ENCODE measurements at places on chromosomes 13 and 19.

GRCh38 chr19:10887616-10888367, 16.4 kb downstream of the CARM1 start:
- no peak for DNase-seq

- no peak for DNase-seq
Measured at GRCh38 chr19:47713046-47714021, at the start of gene EHD2. EHD2 (plus strand) TSS chr19:47713422; CDS start chr19:47716613, 3,191 bp downstream.

- DNase-seq = no peak
Measured at GRCh38 chr13:21758441-21758840, 87.6 kb downstream of the FGF9 start.

- DNase-seq = no peak
Measured at GRCh38 chr19:18469069-18469846, 31.3 kb upstream of the ISYNA1 start.

DNA sequence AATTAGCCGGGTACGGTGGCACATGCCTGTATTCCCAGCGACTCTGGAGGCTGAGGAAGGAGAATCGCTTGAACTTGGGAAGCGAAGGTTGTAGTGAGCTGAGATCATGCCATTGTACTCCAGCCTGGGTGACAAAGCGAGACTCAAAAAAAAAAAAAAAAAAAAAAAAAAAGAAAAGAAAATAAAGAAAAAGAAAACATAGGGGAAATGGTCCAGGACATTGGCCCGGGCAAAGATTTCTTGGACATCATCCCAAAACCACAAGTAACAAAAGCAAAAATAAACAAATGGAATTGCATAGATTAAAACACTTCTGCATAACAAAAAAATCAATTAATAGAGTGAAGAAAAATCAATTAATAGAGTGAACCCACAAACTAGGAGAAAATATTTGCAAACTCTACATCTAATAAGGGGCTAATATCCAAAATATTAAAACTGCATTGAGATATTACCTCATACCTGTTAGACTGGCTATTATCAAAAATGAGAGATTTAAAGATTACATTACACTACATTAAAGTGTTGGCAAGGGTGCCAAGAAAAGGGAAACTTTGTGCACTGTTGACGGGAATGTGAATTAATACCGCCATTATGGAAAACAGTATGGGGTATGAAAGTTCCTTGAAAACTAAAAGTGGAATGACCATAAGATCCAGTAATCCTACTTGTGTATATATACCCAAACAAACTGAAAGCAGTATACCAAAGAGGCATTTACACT, 18.5 kb upstream of the ABCC4 start:
- no peak for DNase-seq

GRCh38 chr13:68850160-68850559, 1257.5 kb upstream of the ATXN8OS start:
- DNase-seq = no peak

DNA sequence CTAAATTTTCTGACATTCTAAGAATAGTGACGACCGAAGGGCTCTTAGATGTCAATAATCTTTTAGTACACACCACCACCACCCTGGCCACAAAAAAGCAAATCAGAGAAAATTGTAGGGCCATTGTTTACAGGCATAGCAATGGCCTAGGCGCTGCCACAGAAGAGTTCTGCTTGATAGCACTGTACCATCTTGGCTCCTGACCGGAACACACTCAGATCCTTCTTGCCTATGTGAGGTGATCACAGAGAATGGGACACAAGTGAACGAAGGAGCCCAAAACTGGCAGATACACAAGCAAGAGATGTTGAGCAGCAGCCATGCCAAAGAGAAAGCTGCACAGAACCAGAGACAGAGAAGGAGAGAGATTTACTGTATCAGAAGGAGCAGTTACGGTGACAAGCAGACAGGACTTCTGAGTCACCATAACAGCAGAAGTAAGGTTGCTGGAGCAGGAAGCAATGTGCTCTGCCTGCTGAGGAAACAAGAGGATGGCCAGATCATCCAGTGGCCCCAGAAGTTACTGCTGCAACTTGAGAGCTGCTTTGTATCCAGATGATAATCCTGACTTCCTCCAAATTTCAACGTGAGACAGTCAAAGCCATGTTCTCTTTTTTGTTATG, 105.2 kb downstream of the SLITRK6 start:
- no peak for DNase-seq

DNA sequence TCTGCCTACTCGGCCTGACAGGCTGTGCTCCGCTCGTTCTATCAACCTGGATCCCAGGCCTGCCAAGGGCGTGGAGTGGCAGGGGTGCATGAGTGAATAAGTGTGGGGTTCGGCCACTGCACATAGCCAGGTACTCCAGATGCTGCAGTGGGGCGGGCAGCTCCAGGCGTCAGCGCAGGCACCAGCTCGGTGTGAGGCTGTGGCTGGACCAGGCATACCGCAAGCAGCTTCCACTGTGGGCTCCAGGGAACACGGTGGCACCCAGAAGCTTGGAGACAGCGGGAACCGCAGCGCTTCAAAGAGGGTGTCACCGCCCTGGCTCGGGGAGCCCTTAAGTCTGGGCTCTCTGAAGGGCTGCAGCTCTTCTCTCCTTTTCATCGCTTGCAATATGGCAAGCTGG, 1630.2 kb downstream of the OLFM4 start:
- DNase-seq = no peak

DNA sequence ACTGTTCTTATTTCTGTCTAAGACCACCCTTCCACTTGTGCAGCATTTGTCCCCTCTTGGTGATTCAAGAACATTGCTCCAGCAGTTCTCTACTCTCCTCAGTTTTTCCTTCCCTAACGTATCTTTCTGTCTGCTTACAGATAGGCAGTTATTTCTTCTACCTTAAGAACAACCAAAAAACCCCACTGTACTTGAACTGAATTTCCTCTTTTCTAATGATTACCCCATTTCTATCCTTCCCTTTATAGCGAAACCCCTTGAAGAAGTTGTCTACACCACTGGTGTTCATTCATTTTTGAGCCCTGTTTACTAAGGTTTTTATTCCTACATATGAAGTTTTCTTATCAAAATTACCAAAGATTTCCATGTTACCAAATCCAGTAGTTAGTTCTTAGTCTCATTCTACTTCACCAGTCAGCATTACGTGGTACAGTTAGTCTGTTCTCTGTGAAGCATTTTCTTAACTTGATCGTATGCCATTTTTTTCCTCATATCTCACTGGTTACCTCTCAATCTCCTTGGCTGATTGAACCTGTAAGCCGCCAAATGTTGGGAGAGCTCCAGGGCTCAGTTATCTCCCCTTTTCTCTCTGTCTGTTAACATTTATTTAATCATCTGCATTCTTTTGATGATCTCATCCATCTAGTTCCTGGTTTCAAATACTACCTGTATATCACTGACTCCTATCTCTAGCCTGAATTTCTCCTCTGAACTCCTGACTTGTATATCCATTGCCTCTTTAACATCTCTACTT, 9.0 kb downstream of the LSM14A start:
- no peak for DNase-seq

GRCh38 chr13:111902726-111903125, 164.2 kb upstream of the SOX1 start:
- no peak for DNase-seq

DNA sequence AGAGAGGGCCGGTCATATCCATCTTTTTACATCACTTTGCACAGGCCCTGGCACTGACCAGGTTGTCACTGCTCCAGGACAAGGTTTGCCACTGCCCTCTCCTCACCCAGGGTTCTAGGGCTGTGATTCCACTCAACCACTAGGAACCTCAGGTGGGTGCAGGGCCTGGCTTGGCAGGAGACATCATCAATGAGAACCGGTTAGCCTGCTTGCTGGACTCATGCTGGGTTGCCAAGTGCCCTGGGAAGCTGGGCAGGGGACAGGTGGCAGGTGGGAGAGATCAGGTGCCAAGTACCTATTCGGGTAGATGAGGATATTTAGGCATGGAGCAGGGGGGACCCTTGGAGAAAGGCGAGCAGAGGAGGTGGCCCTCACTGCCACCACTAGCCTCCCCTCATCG, 4.2 kb upstream of the CERS4 start:
- no peak for DNase-seq

- DNase-seq = no peak
Measured at GRCh38 chr13:99220199-99220935, 19.7 kb downstream of the UBAC2 start.

DNA sequence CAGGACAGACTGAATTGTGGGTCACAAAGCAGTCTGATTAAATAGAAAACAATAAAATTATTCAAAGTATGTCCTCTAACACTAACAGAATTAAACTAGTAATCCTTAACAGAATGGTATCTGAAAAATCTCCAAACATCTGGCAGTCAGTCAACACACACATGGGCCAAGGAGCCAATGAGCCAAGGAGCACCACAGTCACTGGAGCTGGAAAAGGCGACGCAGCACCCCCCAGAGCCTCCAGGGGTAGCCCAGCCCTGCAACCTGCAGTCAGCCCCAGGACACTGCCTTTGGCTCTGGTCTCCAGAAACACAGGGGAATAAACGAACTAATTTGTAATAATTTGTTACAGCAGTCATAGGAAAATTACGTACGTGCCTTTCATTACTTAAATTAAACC, 12.3 kb downstream of the TUBGCP3 start:
- DNase-seq = no peak

GRCh38 chr13:87903553-87903952, 232.4 kb downstream of the SLITRK5 start:
- DNase-seq = no peak
